Keratinocyte (primary cell): ENCODE measurements at places on chromosomes 7 and 10.

GRCh38 chr10:69668721-69669120, 38.7 kb downstream of the FAM241B start:
- no peak for DNase-seq

DNA sequence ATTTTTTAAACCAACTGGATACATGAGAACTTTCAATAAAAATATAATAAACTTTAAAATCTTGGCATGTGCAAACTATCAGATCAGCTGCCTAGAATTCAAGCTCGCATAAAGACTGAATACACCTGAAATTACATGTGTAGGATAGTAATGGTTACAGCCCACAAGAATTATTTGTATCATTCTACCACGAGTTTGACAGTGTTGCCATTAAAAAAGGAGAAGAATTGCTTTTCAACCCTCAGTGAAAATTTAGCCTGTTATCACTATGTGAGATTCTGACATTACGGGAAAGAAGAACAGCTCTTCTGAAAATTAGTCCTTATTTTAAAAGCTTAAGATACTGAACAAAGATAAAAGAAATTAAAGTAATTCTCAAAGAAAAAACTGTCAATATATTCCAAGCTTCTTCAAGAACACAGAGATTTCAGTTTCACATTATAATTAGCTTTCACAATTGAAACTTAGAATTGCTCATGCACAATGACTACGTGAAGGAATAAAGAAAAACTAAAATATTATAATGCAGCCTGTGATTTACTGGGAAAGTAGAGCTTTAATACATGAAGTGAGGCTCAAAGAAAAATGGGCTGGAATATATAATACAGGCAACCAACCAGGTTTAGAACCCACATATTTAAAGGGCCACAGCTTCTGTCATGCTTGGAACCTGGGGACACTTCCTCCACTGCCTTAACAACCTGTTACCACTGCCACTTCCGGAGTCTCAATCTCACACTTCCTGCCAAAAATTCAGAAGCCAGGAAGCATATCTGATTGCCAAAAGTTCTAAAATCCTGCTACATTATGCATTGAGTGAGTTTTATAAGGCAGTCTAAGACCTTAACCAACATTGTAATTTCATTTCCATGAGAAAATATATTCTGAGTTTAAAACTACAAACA, 23.2 kb downstream of the TPK1 start:
- no peak for DNase-seq

DNA sequence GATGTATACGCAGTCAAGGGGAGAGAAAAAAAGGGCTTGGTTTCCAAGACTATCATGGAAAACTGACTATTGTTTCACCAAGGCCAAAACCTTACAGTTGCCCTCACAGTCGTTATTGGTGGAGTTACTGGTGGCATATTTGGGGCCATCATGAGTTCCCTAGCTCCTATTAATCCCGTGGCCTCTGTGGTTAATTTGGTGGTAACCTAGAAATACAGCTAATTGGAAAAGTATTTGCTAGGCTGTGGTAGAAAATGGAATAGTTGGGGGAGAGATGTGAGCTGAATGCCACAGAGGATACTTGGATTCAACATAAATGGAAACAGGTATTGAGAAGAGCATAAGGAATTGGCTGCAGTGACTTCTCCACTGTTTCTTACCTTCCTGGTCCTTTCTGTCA, 450.7 kb downstream of the KCNMA1 start:
- DNase-seq, result no peak

DNA sequence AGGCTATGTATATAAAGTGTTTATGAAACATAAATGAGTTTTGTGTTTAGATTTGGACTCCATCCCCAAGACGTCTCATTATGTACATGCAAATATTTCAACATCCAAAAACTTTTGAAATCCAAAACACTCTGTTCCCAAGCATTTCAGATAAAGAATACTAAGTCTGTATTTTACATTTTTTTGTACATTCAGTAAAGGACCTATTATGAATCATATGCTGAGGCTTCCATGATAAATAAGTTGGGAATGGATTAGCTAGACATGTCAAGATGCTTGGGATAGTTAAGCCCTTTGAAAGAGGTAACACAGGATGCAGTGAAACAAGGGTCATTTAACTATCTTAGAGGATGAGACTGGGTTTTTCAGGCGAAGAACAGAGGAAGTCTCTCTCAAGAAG, 262.9 kb downstream of the SNX13 start:
- no peak for DNase-seq

GRCh38 chr10:126218778-126219649, 169.3 kb downstream of the ADAM12 start:
- no peak for DNase-seq

- DNase-seq, result no peak
These were observed 93.6 kb downstream of the HTR5A start for GRCh38 chr7:155163696-155164095.

DNA sequence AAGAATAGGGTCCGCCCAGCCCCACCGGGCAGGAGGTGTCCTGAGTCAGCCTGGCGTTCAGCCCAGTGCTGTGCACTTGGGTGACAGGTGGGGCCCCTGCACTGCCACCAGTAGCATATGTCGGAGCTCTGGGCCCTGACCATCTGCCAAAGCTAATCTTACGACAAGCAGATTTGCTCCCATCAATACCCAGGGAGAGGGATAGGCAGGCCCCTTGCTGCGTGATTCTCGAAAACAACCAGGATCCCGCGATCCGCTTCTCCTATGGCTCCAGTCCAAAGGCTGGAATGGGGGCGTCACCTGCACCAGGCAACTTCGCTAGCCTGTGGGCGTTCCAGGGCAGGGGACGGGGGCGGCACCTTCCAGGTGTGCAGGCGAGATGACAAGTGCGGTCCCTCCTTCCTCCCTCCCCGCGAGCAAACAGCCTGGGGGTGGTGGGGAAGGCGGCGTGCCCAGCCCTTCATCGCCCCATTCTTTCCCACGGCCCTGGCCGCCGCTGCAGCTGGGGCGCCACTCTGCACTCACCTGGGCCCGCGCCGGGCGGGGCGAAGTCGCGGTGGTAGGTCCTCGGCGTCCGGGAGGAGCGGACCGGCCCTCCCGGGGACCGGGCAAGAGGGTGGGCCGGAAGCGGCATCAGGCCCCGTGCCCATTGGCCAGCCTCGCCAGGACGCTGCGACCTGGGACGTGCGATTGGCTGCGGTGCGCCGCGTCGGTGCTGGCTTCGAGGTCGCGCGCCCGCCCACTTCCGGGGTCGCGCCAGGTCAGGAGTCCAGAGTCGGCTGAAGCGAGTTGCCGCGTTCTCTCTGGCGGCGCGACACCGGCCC, at the start of gene TECPR1:
Gene TECPR1 (minus strand): TSS at position 632 of the 824 bp plus-strand sequence. CDS start 6,086 bp downstream, outside the sequence.
- DNase-seq, result peak; percentile 36

GRCh38 chr7:42123716-42124115, 113.3 kb downstream of the GLI3 start:
- no peak for DNase-seq

- no peak for DNase-seq
These were observed 107.8 kb downstream of the HECW1 start for GRCh38 chr7:43220250-43220649.

DNA sequence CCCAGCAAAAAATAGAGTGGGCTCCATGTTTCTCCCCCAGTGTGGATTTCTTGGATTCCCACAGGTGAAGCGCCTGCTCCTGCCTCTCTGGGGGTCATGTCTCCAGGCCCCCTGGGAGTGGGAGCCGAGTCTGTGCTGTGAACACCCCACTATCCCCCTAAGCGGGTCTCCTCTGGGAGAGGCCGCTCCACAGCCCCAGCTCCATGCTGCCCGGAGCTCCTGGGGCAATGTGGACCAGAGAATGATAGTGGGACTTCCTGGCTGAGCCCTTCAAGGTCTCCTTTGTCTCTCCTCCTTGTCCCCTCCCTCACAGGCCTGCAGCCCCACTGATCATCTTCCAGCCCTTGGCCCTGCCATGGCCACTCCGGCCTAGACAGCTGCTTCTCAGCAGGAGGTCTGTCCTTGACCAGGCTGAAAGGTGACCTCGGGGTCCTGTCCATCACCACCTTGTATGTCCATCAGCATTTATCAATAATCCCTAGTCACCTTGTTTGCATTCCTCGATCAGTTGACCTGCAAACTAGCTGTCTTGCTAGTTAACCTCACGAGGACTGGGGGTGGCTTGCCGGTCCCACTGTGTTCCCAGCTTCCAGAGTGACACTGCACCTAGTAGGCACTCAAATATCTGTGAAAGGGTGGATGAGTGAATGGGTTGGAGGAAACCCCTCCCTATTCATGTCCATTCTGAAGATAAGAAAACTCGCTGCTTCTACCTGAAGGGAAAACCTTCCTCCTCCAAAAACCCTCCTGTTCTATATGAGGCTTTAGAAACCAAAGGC, 776 bp upstream of the CALML3 start:
- DNase-seq, result no peak

- no peak for DNase-seq
These were observed 10.9 kb upstream of the PAX2 start for GRCh38 chr10:100734295-100735086.

- DNase-seq, result no peak
These were observed 71.6 kb downstream of the PTPRE start for GRCh38 chr10:127978481-127978880.

- DNase-seq, result no peak
These were observed 72.6 kb upstream of the NANOS1 start for GRCh38 chr10:118956802-118957442.

GRCh38 chr10:130039141-130039540, 71.5 kb downstream of the C10orf143 start:
- no peak for DNase-seq

- no peak for DNase-seq
These were observed 208.2 kb upstream of the PRKCQ start for GRCh38 chr10:6788231-6788630.

DNA sequence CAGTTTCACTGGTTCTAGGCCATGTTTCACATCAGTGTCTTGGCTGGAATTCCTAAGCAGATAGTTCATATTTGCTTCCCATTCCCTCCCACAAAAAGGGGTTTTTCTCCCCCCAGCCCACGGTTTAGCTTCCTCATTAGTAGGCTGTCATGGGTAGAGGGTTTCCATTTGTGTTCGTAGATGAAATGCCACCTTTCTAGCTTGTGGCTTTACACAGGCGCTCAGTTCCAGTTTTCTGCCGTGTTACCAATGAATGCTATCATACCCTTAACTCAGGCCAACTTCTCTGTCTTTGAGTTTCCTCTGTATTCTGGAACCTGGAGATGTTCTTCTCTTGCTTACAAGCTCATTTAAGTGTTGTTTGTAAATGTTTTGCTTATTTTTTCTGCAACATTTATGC, 26.8 kb downstream of the CALD1 start:
- no peak for DNase-seq

- DNase-seq, result no peak
These were observed 258.2 kb upstream of the GLI3 start for GRCh38 chr7:42495256-42495655.

GRCh38 chr10:96960872-96961271, 128.8 kb downstream of the LCOR start:
- no peak for DNase-seq

DNA sequence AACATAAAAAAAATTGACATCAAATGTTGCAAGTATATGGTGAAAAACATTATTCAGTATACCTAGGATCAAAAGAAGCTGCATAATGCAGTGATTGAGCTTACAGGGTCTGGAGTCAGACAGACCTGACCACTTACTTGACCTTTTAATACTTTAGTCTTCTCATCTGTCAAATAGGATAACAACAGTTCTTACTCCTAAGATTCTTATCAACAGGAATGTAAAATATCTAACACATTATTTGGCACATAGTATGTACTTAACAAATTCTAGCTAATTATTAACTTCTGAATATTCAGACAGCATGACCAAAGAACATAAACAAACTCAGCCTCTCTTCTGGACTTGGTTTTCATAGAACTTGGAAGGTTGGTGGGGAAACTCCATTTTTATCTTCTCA, 45.6 kb upstream of the PIP4K2A start:
- DNase-seq, result no peak

GRCh38 chr7:57868771-57869483, 418.9 kb downstream of the ZNF716 start:
- no peak for DNase-seq

DNA sequence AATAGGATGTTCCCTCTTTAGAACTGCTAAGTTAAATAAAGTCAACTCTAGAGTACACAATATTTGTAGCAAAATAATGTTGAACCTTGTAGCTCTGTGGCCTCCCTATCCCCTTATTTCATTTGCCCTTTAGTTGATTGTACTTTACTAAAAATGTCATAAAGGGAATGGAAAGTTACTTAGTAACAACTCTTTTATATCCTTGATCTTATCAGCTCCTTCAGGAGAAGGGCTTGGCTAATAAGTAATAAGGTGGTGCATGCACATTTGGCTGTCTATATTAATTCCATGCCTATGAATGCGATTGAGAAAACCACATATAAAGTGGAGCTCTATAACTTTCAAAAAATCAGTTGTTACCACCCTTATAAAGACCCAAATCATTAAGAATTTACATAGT, 41.5 kb upstream of the GATA3 start:
- DNase-seq, result no peak

GRCh38 chr7:20165146-20165510, 52.1 kb downstream of the MACC1 start:
- DNase-seq, result no peak

- no peak for DNase-seq
These were observed 155.9 kb downstream of the ARID5B start for GRCh38 chr10:62057359-62057758.

DNA sequence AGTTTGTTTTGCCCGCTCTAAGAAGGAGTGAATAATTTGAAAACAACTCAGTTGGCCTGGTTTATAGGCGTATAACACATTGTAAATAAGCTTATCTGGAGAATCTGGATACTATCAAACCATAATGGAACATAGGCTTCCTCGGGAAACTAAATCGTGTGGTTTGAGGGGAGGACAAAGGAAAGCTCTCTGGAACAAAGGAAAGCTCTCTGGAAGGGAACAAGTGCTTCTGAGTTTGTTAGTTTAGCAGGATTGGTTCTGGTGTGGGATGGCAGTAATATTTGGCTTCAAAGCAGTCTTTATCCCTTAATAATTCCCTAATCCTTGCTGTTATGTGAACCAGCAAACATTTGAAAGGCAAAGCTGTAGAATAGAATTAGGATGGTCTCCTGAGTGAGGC, 15.0 kb upstream of the SLK start:
- DNase-seq, result no peak

DNA sequence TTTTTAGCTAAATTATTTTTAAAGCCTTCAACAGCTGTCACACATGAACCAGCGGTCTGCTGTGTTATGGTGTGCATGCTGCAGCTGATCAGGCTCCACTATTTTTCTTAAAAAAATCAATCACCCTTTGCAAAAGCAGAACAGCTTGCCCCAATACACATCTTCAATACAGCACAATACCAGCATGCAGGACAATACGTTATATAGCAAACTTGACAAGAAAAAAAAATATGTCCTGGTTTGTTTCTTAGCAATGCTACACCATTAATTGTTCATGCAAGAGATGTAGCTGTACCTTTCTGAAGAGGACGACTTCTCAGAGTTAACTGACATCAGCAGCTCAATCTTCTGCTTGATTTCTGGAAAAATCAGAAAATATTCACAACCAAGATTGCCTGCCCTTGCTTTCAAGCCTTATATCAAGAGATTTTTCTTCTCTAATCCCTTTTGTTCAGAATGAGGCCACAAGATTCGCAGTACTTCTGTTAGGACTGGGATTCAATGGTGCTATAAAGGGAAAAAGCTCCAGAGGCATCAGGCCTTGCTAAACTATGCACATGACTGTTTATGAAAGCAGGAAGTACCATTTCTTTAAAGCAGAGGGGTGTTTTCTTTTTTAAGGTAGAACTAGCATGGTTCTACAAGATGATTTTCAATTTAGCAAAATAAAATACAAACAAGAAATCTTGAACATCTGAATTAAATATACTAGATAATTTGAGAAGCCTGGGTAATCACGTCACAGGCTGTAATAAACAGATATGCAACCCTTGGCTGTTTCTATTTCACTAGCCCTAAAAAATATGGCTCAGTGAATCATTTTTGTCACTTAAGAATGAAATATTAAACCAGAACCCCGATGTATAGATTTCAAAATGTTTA, 120.0 kb downstream of the SRPK2 start:
- peak; percentile 13 for DNase-seq
